ENCODE measurements at places on chromosomes 3 and 15. TPM values are rescaled to one million over a fixed set of nuclear protein-coding genes. Genes with fewer than 3 reads are reported as not detected.

- no peak for DNase-seq
Measured at GRCh38 chr3:129205109-129205832, 21.6 kb upstream of the CNBP start.

DNA sequence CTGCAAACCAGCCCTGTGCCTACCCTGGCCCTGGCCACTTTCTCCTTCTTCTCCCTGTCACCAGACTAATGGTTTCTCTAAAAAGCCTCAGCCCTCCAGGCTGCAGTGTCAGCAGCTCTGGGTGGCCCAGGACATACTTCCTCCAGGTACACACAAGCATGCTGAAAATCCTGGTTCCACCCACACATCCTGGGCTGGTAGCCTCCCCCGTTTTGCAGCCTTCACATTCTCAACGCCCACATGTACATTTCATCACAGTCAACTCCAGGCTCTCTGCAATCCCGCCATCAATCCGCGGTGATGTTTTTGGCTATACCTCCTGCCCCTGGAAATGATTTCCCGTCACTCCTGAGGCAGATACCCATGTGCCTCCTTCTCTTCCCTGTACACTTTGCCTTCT is 59.4 kb downstream of the MAGEF1 start:
- no peak for DNase-seq

DNA sequence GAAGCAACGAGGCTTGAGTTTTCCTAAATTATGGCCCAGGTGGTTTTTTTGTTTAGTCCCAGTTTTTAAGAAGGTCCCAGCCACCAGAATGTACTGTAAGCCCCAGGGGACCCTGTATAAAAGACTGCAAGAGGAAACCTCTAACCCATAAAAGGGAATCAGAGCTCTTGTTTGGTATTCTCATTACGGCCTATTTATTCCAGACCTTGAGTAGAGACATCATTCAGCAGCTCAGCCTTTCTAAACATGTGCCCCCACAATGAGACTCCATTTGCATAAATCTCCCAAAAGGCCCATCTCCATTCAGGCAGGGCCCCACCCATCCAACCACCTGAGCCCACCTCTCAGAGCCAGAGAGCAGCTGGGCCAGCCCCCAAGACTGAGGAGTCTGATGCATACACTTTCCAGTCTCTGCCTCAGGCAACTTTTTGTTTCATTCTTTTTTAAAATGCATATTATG is 25.7 kb downstream of the ZDHHC3 start:
- no peak for DNase-seq

- DNase-seq: no peak
Measured at GRCh38 chr3:72418244-72418643, 430.0 kb downstream of the SHQ1 start.

DNA sequence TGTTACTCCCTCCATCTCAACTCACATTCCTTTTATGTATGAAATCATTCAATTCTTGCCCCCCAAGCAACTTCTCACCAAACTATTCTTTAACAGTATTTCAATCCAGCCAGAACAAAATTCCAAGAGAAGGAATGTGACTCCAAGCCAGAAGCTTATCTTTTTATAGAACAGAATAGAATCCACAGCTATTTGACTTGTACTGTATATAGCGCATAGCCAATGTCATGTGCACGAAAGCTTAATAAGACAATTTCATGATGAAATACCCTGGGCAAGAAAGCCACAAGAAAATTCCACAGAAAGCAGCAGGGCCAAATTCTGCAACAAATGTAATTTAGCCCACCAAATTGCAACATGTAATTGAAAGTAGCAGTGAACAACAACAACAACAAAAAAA is 127.6 kb upstream of the UBE2E2 start:
- DNase-seq: no peak

DNA sequence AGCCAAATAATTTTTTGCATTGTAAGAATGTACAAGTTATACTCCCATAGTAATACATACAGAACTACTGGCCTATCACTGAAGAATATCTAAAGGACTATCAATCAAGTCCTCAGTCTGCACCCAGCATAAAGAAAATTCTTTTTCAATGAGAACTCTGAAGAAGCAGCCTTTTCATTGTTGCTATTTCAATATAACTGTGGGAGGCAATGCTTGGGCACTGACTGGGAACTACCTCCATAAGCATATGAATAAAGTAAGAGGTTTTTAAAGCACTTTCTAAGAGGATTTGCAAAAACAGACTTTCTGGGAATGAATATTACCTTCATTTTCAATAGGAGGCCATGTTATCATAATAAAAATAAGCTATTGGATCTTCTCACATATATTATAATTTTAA is 24.6 kb upstream of the NECTIN3 start:
- DNase-seq: no peak

DNA sequence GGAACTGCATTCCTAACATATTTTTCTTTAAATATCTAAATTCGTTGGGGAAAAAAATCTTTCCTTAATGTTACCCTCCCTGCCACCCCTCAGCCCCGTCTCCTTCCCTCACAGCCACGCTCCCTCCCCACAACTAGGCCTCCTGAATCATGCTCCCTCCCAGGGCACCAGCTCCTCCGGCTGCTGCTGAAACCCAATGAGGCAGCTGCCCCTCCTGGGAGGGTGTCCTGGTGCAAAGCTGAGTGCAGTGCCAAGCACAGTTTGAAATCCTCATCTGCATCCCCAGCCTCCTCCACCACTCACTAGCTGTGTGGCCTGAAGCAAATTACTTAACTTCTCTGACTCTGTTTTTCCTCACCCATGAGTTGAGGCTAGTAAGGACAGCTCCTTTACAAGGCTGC is 2.7 kb upstream of the NR2E3 start:
- no peak for DNase-seq

- DNase-seq: no peak
Measured at GRCh38 chr15:74443100-74443909, 9.5 kb upstream of the SEMA7A start.

DNA sequence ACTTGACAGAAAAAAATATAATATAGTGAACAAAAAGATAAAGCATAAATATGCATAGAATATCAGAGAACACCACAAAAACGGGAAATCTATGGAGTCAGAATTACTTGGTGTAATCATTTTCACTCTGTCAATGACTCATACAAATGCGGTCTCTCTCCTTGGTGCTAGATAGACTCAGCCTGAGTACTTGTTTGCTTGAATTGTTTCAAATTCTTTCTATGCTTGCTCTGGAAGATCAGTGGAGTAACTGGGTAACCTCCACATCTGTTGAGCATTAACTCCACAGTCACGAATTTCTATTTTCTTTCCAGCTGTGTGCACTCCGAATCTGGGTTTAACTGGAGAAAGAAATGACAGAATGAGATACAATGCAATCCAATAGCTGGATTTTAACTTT is 760.4 kb downstream of the ZPLD1 start:
- no peak for DNase-seq

DNA sequence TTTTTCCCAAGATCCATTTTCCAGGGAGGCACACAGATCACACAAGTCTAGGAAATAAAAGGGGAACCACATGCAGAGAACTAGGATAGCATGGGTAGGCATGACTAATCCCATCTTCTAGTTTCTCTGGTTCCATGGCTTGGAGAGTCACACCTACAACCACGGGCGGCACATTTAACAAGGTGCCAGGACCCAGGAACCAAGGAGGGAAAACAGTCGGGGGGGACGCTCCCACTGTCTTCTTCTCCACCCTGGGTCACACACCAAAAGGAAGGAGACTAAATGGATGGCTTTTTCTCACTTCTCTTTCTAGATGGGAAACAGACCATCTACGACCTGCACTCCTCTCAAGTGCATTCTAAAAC is 4.6 kb upstream of the SMCO1 start:
- peak; percentile 20 for DNase-seq

- DNase-seq: no peak
Measured at GRCh38 chr3:71401695-71402231, 181.8 kb downstream of the FOXP1 start.

DNA sequence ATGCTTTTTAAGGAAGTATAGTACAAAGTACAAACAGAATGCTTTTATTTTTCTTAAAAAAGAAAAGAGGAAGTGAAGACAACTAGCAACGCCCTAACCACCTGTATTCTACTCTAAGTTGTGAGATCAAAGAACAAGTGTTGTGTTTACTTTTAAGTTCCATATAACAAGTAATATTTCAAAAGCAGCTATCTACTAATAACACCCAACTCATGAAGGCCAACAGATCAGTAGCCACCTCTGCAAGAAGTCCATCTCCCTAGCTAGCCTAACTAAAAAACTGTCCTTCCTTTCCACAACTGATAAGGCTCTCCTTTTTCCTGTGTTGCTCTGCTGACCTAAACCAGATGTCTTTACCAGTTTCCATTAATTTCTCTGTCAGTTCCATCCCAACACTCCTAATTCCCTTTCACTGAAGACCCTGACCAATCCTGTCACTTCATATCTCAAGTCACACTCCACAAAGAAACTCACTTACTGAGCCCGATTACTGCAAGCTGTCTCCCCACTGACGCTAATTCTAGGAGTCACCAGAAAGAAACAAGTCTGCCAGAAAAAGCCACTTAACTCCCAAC is 26.9 kb downstream of the PHC3 start:
- DNase-seq: no peak

- DNase-seq: no peak
Measured at GRCh38 chr15:88621789-88622604, 857 bp downstream of the AEN start.

DNA sequence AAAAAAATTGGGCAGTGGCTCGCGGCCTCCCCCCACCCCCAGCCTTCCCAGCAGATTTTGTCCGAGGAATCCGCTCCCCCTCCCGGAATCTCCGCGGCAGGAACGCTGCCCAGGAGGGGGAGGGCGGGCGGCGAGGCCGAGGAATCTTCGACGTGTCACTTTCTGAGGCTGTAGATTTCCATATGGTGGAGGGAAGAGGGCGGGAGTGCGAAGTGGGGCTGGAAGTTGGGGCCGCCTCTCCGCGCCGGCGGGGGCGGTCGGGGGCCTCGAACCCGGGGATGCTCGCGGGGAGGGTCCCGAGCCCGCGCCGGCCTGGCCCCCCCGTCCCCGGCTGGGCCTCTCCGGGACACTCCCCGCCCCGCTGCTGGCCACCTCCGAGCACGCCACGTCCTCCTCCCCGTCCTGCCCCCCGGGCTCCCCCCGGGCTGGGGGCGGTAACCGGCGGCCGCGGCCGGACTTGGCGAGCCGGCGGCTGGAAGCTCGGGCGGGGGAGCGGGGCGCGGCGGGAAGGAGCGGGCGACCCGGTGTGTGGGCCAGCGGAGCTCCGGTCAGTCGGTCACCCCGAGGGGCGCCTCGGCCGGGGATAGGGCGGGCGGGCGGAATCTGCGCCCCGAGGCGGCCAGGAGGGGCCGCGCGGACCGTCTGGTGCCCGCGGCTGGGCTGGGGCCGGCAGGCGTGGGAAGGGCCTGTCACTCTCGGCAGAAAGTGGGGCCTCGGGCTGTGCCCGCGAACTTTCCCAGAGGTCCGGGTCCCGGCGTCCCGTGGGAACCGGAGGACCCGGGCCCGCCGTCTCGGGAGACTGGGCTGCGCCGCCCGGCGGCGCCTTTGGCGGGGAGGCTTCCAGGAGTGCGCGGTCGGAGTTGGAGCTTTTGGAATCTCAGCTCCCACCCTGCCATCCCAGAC is 951 bp downstream of the FNDC3B start:
- peak; percentile 87 for DNase-seq

DNA sequence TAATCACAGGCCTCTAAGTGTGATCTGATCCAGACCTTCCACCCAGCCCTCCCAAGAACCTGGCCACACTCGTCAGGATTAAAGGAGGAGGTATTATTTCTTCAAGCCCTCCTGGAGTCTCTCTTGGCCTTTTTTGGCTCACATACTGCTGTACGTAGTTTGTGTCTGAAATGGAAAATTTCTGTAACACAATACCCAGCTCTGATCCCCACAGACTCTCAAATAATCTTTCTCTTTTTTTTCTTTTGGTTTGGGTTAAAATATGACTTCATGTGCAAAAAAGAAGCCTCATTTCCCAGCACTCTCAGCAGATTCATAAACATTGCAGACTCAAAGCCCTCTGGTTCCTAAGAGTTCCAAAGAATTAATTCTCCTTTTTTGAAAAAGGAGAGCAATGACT is 96.5 kb upstream of the PHLDB2 start:
- no peak for DNase-seq

- DNase-seq: no peak
Measured at GRCh38 chr15:67652586-67652985, 110.1 kb downstream of the MAP2K5 start.

- DNase-seq: no peak
Measured at GRCh38 chr3:13135251-13135810, 62.1 kb upstream of the IQSEC1 start.

DNA sequence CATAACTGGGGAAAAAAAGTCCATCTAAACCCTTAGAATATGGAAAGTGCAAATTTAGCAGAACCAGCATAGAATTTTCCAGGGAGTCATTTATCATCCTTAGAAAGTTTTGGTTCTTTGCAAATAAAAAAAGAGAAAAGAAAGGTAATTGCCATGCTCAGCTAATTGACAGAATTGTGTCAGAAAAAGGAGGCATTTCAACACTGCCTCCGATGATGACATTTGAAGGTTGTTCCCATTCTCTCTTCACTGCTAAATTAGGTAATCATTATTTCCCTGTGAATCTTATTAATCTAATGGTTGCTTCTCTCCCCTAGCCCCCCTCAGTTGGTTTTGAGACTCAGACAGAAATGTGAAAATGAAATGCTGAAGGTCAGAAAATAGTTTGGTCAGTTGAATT is 139.2 kb downstream of the PDCD6IP start:
- no peak for DNase-seq

GRCh38 chr3:111035316-111035715 is 36.3 kb upstream of the NECTIN3 start:
- no peak for DNase-seq

DNA sequence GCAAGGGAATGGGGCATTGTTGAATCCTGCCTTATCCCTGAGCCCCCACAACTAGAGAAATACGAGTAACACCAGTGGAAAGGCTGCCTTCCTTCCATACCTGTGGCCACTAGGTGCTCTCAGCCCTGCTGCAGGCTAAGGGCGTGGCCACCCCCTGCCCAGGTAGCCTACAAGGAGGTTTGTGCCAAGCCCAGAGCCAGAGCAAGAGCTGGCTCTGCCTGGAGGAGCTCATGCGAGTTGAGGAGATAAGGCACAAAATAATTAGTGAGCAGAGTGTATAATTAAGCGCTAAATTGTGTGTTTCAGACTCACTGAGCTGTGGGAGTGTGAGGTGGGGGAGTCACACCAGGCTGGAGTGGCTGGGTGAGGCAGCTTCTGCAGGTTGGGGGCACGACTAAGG is 49.2 kb downstream of the TPRA1 start:
- no peak for DNase-seq

C3orf22 gene
- not detected for total RNA-seq

STAB1 gene
- 51.6 TPM for total RNA-seq

KNL1 gene
- 8.7 TPM for total RNA-seq

POMGNT2 gene
- total RNA-seq: 7.0 TPM

SLC2A2 gene
- total RNA-seq: not detected

ROPN1 gene
- total RNA-seq: not detected

MAP1A gene
- total RNA-seq: 10.1 TPM

SCAANT1 gene
- not detected for total RNA-seq

GOLGA6D gene
- not detected for total RNA-seq

CTSH gene
- 173 TPM for total RNA-seq

ATP13A5 gene
- total RNA-seq: not detected

WNT7A gene
- total RNA-seq: not detected
